ENCODE measurements at places on chromosomes 11 and 22.

- DNase-seq: no peak
Measured at GRCh38 chr22:42257386-42257785, 13.1 kb downstream of the TCF20 start.

DNA sequence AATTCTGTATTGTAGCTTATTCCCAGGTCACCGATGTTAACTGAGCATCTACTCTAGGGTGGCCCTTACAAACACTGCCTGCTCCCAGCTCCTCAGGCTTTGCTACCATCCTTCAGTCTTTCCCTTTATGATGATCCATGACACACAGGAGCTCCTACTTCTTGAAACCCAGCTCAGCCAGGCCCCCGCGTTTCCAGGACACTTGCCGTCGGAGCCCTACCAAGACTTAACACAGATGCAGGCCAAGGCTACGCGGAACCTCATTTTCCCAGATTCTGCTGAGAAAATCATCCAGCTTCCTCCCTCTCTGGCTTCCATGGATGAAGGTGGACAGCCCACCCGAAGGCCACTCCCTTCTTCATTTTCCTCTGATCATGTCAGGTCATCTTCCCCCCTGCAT lies 18.6 kb downstream of the IGSF9B start:
- DNase-seq: no peak

GRCh38 chr11:5129457-5129877 lies 8.7 kb downstream of the OR52A5 start:
- DNase-seq: no peak

DNA sequence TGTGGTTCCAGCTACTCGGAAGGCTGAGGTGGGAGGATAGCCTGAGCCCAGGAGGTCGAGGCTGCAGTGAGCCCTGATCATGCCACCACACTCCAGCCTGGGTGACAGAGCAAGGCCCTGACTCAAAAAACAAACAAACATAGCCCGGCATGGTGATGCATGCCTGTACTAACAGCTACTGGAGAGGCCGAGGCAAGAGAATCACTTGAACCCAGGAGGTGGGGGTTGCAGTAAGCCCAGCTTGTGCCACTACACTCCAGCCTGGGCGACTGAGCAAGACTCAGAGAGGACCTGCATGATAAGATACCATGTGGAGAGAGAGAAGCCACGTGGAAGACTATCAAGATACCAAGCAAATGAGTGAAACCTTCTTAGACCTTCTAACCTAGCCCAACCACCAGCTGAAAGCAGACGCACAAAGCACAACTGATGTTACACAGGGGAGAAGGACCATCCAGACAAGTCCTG lies 36.1 kb downstream of the AMBRA1 start:
- no peak for DNase-seq

DNA sequence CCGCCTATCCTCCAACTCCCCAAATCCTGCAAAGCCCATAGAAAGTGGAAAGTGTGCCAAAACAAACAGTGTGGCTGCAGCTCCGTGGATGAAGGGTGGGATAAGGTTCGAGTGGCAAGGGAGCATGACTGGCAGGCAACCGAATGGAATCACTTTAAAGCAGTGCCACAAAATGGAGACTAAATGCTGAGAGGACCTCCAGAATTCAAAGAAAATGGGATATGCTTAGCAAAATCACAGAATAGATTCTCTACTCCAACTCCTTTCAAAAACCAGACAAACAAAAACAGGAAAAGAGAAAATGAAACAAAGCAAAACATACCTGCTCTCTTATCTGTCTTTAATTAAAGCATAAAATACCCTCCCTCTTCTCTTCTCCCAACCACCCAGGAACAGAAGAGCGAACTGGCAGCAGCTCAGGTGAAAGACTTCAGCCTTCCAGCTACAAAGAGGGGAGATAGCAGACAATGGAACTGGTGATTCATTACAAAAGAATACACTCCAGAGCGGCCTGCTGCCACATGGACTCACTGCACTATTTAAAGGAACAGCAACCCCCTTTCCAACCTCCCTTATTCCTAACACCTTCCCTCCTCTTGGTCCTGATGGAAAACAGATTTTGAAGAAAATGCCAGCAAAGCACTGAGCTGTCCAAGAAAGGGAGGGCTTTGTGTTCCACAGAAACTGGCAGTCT lies 118.5 kb downstream of the APOL5 start:
- no peak for DNase-seq

GRCh38 chr11:108818971-108819370 lies 154.1 kb downstream of the DDX10 start:
- no peak for DNase-seq

DNA sequence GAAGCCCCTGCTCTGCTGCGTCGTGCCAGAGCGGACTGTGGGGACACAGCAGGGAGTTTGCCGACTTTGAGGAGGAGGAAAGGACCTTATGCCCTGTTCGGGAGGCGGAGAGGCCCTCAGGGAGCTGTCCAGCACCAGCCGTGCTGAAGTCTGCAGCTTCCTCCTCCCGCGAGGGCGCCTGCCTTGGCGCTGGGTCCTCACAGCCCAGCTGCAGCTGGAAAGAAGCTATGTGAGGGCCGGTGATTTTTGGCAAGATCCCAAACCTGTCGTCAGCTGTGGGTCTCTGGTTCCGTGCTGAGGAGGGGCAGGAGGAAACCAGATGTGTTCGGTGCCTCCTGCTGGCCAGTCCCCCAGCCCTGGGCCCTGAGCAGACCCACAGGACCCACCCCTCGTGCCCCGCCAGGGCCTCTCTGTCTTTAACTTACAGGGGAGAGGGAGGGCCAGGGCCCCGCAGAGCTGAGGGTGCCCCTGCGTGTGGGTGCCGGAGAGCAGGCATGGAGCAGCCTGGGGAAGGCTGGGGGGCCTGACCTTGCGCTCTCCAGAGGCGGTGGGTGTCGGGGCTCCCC lies 12.0 kb downstream of the BRSK2 start:
- DNase-seq: peak; percentile 33

DNA sequence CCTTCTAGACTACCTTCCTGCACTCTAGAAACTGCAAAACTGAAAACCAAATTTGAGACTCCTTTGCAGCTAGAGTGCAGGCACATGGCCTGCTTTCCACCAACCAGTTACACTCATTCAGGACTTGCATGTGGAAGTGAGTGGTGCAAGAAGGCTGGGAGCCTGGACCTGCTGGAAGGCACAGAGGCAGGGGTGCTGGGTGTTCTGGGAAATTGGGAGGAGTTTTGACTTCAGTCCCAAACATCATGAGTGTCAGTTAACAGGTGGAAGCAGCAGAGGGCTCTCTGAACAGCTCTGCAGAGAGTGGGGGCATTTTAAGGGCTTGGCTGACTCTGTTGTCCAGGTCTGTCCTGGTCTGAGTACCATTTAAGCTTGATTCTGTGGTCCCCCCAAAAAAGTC lies 49.3 kb upstream of the SYT13 start:
- DNase-seq: no peak

DNA sequence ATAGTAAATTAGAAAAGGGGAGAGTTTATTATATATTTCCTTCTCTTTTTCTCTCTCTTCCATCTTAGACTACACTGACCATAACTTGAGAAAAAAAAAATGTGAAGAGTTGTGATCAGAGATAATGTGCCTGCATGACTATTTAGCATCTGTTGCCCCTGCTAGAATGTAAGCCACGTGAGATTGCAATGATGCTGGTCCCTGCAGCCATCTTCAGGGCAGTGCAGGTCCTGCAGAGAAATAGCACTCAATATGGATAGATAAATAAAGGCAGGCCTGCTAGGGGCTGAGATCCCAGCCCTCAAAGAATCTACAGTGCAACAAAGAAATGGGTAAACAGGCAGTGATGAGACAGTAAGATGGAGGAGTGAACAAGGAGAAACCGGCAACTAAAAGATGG lies 7.8 kb upstream of the DKK3 start:
- DNase-seq: no peak

- DNase-seq: no peak
Measured at GRCh38 chr11:109036011-109036410, 371.1 kb downstream of the DDX10 start.

DNA sequence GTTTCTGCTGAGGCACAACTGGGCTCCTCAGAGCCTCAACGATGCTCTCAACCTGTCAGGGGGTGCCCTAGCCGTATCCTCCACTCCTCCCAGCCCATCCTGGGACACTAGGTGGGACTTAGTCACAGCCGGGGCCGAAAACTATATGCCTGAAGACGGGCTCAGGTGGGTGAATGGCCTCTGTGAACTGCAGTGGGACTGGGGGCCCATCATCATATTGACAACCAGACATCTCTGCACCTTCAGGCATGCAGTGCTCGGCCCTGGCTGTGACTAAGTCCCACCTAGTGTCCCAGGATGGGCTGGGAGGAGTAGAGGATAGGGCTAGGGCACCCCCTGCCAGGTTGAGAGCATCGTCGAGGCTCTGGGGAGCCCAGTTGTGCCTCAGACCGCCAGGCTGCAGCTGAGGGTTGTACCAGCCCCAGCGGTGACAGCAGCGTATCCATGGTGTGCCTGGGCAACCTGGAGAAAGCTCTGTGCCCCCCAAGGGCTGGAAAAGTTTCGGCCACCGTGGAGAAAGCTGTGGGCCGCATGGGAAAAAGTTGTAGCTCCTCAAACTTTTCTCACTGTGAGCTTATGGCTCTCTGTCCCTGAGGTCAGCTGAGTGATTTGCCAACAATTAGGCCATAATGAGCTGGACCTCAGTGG lies 88.9 kb downstream of the RRM1 start:
- DNase-seq: no peak

GRCh38 chr11:95123556-95123955 lies 33.9 kb downstream of the ENDOD1 start:
- DNase-seq: no peak

DNA sequence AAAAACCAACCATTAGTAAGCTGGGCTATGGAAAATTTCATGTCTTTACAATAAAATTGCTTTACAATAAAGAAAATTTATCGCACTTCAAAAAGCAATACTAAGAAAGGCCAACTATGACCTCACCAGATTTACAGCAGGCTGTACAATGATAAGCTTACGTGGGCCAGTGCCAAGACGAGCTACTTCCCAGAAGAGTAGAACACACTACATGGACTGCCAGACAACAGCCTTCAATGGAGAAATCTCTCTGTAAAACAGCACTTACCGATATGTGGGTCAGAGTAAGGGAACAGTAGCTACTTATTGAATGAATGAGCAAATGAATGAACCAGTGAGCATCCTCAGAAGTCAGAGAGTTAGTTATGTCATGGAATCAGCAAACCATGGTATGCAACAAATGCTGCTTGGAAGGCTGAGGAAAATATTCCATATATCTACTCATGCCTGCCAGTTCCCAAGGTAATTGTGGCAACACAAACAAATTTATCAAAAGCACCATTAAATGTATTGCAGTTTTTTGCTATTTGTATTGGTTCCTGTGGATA lies 74.4 kb downstream of the SLC36A4 start:
- no peak for DNase-seq

GRCh38 chr11:5151713-5152153 lies 2.8 kb downstream of the OR52A1 start:
- no peak for DNase-seq

DNA sequence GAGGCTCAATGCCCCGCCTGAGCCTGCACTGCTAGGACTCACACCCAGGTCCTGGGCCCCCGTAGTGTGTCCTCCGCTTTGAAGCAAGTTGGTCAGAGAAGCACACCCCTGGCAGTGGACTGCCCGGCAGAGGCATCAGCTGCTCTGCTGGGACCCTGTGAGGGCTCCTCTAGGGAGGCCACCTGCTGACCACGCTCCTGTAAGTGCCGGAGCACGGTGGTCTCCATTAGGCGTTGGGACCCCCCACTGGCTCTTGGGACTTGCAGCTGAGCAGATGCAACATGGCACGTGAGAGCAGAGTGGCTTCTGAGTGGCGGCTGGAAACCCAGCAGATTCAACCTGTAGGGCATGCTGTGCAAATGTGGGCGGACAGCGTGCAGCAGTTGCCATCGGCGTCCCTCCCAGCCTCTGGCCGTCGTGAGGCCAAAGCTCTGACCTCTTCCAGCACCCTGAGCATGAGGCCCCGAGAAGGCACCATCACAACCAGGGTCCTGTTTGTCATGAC lies 16.9 kb downstream of the MRGPRG start:
- DNase-seq: no peak

DNA sequence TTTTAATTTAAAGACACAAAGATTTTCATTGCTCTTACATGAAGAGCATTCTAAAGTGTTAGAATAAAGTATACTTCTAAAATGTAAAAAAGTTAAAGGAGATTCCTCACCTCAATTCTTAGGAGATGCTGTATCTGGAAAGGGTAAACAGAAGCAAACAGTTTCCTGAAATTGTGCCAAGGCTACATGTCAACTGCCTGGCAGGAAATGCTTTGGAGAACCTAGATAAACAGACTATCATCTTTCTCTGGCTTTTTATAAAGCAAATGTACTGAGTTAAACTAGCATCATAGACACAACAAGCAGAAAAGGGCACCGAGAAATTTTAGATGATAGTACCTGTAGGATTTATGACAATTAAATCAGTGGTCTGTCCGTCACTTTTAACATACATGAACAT lies 24.7 kb upstream of the AKIP1 start:
- no peak for DNase-seq

- no peak for DNase-seq
Measured at GRCh38 chr11:131823772-131824171, 453.4 kb downstream of the NTM start.

DNA sequence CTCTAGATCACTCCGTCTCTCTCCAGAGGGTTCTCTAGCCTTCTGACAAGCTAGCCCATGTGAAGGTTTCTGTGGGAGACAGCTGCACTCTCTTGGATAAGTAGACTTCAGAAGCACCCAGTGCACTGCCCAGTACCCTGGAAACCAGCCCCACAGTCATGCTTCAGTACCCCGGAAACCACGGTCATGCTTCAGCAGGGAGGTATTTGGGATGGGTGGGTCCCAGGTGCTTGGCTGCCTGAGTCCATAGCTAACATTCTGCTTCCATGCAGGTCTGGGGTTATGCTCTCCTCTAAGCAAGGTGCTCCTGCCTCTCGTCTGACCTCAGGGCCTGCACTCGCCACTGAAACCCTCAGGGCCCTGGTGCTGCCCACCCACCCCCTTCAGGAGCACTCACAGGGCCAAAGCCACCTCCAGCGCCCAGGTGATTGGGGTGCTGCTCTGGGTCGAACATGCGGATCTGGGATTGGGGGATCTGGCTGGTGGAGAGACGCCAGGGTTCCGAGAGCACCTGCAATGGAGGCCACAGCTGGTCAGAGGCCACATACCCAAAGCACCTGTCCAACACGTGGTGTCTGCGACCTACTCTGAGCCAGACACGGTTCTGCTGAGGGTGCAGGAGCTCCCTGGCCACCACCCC lies 7.3 kb upstream of the SYCE3 start:
- no peak for DNase-seq

GRCh38 chr11:71338801-71339395 lies 86.5 kb upstream of the SHANK2 start:
- DNase-seq: no peak

DNA sequence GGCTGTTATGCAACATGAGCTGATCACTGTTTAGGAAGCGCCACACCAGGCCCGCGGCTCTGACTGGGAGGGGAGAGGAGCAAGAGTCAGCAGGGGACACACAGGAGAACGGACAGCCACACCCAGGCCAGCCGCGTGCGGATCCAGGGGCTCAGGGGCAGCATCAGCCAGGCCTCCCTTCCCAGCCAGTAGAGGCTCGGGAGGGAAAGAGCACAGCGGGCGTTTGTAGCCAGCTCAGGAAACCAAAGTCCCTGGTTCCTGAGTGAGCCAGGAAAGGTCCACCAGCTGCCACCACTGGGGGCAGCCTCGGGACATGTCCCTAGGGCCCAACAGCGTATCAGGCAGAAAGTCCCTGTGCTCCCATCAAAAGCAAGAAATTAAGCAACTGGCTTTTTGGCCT lies 71.8 kb upstream of the PITPNB start:
- no peak for DNase-seq
